ENCODE measurements at places on chromosomes 12 and 14.

GRCh38 chr12:124087266-124088051 lies 114.4 kb downstream of the ZNF664 start:
- no peak for DNase-seq

DNA sequence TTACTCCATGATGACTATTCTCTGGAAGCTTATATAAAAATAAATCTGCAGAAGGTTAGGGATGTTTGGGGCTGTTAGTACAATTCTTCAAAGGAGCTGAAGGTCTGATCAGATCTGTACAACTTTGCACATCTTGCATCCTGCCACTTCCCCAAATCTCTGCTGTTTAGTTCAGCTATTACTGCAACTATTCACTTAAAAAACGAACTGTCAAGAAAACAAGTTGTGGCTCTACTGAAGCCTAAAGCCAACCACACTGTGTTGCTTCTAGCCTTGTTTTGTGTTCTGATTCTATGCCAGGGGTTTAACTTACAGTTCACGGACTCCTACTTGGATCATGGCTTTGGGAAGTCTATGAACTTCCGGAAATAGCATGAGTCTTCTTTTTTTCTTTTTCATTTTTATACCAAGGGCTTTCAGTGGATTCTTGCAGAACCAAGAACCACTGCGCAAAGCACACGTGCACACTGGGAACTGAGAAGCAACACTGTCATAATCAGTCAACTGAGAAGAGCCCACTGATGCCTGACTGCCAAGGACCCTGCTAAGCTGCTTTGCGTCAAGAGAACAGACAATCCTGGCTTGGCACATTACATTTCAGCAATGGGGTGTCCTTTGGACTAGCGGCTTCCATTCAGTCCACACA lies 66.3 kb upstream of the EEA1 start:
- no peak for DNase-seq

- DNase-seq, result no peak
Observed at GRCh38 chr12:13195250-13195649, 1.3 kb upstream of the EMP1 start.

DNA sequence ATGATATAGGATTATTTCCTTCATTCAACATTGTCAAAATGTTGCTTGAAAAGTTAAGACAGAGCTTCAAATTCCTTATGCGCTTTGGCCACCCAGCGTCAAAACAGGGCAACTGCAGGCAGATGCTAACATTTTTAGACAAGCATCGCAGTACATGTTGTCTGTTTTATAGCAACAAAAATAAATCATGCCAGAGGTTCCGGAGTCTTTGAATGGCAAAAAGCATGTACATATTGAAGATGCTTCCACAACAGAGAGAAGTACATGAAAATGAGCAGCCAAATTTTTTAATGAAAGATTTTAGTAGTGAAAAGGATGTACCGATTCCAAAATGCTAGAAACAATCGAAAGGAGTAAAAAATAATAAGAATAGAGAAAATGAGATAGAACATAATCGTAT lies 49.8 kb upstream of the USP15 start:
- DNase-seq, result peak; percentile 50

- no peak for DNase-seq
Observed at GRCh38 chr12:129719416-129719815, 184.4 kb downstream of the TMEM132D start.

- DNase-seq, result peak; percentile 4
Observed at GRCh38 chr14:84112589-84112988, 1417.4 kb upstream of the FLRT2 start.

DNA sequence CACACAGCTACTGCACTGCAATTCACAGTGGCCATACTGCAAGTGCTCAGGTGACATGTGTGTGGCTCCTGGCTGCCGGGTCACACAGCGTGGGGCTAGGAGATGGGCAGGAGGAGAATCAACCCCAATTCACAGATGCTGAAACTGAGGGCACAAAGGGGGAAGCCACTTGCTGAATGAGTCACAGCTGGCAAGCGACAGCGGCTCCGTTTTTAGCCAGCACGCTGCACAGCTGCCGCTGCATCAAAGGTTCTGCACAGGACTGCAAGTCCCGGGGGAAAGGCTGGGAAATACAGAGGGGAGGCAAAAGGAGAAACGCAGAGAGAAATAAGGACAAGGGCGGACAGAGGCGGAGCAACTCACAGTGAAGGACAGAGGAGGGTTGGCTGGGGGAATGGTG lies 57.9 kb downstream of the KDM2B start:
- no peak for DNase-seq

DNA sequence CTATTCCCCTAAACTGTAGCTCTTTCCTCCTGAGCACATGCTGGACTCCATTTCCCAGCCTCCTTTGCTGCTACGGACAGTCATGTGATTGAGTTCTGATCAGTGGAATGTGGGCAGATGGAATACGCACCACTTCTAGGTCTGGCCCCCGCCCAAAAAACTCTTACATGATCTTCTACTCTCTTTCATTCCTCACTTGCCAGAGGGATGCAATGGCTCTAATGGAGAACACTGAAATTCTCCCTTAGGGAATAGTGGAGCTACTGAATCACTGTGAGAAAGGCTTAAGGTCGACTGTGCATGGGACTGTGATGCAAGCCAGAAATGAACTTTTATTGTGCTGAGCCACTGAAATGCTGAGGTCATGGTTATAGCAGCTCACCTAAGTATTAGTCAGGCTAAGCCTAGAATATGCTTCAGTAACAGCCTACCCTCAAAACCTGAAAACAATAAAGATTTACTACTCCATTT lies 13.0 kb upstream of the TMED2 start:
- no peak for DNase-seq

DNA sequence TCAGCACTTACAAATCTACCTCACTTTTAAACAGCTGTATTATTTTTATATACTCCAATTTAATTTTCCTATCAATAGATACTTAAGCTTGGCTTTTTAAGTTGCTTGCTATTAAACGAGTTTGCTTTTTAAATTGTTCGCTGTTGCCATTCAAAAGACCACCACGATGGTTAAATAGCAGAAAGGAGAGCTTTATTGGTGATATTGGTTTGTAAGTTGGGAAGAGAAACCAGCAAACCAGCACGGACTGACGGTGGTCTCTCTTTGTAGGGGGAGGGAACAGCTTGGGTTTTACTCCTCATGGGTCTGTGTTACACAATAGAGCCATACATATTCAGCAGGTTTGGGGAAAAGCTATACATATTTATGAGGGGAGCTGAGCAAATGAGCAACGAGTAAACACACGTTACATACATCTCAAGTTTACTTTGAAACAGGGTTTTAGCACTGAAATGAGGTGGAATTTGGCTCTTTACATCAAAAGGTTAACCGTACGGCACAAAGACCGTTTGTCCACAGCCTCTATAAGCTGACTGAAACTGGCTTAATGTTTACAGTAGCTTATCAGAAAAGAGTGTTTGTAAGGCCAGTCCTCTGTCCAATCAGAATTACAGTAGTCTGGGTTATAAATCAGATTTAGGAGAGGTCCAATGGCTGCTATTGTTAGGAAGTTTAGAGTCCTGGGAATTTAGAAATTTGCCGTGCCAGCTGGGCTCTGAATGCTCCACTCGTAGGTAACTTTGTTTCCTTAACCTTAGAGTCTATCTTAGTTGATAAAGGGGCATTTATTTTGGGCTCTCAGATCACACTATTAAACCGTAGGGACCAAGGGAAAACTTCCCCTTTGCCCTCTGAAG lies 69.7 kb upstream of the DHRS4 start:
- DNase-seq, result no peak

DNA sequence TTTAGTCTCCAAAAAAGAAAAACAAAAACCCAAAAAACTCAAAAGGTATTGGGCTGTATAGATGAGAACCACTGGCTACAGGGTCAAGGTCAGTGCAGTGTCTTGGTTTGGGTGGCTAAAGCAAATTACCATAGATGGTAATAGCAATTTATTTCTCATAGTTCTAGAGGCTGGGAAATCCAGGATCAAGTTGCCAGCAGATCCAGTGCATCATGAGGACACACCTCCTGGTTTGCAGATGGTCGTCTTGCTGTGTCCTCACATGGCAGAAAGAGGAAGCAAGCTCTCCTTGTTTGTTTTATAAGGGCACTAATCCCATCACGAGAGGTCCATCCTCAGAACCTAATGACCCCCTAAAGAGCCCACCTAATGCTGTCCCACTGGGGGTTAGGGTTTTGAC lies 11.2 kb downstream of the COX14 start:
- peak; percentile 39 for DNase-seq

DNA sequence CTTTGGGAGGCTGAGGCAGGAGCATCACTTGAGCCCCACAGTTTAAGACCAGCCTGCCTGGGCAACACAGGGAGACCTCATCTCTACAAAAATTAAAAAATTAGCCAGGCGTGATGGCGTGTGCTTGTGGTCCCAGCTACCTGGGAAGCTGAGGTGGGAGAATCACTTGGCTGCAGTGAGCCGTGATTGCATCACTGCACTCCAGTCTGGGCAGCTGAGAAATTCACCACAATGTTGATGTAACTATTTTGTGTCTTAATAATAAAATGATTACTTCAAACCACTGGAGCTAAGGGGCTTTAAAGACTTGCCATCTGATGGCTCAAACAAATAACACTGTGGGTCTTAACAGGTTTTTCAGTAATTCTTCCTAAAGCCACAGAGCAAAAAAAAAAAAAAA lies 10.8 kb downstream of the ERH start:
- no peak for DNase-seq

- peak; percentile 91 for DNase-seq
Observed at GRCh38 chr12:124567673-124568373, 411 bp upstream of the NCOR2 start.

GRCh38 chr12:95884998-95885397 lies 26.2 kb downstream of the SNRPF start:
- DNase-seq, result no peak

- no peak for DNase-seq
Observed at GRCh38 chr14:32327255-32327961, 1.7 kb upstream of the AKAP6 start.

- DNase-seq, result no peak
Observed at GRCh38 chr14:58353516-58354299, 42.0 kb upstream of the TOMM20L start.

- DNase-seq, result peak; percentile 66
Observed at GRCh38 chr12:11958221-11959091, 112.3 kb upstream of the BCL2L14 start.

DNA sequence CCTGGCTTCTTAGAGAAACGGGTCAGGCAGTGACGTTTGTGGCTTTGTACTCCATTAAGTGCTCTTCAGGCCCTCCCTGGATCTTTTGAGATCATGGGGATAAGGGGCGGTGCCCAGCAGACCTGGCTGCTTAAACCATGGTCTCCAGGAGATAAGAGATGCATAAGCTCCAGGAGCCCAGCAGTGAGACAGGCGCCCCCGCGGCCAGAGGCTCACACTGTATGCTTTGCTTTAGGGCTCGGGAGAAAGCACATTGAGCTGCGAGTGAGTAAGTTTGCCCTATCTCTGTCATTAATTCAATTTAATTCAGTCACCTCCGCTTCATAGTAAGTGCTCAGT lies 359.5 kb downstream of the CACNA1C start:
- DNase-seq, result no peak

DNA sequence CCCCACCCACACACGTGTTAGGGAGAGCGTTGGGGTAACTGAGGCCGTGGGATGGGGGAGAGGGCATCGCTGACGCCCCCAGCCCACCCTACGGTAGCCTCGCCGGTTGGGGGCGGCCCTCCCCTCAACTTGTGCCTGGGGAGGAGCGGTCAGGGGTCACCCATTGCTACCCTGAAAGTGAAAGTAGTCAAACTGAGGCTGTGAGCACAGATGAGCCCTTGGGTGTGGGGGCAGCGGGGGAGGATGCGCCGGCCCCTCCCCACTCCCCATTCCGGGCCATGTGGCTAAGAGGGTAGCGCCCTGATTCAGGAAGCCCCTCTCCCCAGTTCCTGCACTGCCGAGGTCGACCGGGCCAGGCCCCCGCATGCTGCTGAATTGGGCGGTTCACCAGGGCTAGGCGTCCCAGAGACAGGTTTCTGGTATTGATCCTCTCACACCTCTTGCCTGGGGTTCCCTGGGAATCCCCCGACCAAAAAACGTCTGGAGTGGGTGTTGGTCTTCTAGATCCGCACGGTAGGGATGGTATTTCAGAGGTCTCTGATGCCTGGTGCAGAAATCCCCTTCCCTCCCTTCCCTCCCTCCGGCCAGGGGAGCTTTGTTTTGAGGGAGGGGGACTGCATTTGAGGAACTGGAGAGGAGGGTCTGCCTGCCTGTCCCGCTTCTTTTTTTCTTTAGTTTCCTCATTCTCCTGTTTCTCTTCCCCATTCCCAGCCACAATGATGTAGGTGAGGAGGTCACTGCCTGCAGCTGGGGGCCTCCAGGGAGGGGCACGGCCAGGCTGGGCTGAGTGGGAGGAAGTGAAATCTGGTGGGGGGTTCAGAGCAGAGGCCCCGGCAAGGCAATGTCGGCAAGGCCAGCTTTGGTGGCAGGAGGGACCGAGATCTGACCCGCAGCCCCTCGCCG lies 1.0 kb downstream of the SH2B3 start:
- peak; percentile 99 for DNase-seq

GRCh38 chr14:81176241-81176640 lies 44.5 kb downstream of the GTF2A1 start:
- peak; percentile 80 for DNase-seq

DNA sequence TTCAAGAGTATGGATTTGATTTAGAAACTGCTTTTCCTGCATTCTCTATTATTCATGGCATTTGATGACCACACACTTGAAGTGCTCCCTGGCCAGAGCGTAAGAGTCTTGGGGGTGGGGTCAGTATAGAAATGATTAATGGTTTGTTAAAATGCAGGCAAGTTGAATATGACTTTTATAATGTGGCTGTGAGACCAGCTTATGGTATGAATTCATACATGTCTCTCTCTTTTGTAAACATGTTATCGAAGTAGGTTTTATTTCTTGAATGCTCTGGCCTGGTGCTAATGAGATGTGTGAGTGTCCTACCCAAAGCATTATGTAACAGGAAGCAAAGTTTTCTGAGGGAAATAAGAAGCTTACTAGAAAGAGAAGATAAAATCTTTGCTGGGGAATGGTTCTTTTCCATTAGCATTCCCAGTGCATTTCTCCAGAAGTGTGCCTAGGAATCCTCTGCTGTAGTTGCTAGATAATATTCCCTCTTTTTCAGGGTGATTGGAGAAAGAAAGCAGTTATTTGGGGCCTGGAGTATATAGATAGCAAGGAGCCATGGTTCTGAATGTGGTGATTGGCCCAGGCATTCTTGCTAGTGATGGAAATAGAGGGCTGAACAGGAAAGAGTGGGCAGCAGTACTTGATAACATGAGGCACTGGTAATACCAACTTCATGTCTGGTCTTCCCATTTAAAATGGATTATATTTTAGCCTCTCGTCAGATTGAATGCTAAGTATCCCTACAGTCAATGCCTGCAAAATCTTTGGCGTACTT lies 289.7 kb downstream of the RAD51B start:
- no peak for DNase-seq

GRCh38 chr14:94769391-94770250 lies at the start of gene GSC:
GSC (minus strand) TSS chr14:94770113; CDS start chr14:94770015, 98 bp downstream.
- DNase-seq, result peak; percentile 11

Measured in MV-4-11 (cell line).